ENCODE measurements at places on chromosomes 4 and X.

DNA sequence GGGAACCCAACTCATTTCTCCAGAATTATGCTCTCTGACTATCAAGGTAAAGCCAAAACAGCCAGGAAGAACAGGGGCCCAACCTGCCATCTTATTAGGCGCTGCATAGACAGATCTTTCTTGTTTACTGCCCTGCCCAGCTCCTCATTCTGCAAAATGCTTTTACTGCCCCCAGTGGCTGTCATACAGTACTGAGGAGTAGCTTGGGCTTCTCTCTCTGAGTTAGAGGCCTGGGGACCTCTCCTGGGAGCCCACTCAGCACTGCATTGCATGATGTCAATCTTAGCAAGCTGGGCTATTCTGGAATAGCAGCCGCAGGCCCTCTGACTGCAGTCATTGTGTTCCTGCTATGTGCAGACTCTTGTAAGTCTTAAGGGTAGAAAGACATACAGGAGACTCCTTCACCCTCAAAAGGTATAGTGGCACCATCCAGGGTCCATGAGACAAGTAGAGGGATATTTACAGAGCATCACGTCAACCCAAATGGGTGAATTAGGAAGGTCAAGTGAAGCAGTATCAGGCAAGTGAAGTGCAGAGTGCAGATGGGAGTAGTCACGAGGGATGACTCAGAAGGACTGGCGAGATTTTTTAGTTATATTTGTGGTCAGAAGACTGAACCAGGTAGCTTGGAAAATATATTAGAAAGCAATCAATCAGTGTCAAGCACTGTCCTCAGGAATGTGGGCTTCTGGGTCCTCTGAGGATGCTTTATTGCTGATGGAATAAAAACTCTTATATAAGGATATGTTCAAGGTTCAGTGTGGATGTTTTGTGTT lies 294.1 kb upstream of the SFRP2 start:
- DNase-seq = peak; percentile 77

DNA sequence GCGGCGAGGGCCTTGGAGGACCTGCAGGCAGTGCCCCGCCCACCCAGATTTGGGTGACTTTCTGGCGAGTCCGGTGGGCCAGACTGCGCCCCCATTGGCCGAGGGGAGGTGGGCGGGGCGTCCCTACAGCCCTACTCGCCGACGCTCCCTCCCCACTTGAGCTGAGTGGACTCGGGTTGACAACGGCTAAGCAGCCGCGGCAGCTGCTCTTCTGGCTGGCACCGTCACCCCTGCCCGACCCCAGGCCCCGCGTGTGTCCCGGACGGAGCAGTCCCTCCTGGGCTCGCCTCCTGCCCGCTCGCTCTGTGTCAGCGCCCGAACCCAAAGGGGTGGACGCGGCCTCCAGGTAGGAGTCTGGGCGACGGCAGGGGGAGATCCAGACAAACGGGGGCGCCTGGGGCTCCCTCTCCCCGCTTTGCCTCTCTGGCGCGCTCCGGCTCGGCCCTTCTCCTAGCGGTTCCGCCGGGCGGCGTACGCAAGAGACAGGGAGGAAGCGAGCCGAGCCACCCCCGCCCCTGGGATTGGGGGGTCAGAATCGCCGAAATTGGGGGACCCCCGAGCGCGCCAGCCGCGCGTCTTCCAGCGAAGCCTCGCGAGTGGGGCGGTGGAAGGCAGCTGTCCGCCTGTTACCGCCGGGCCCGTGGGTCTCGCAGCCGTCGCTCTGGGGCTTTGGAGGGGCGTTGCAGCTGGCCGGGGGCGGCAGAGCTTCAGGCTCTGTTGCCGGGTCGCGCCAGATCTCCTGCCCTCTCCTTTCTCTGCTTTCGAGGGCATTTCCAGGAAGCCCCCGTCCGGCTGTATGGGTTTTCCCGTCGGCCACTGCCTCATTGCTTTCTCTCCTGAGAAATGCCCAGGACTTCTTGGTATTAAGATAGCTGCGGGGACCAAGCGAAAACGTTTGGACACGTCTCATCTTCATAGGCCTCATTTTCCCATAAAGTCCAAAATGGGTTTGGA lies 46.3 kb downstream of the STARD8 start:
- DNase-seq = peak; percentile 4

- peak; percentile 17 for DNase-seq
Observed at GRCh38 chr4:153143527-153144348, 60.5 kb upstream of the TRIM2 start.

DNA sequence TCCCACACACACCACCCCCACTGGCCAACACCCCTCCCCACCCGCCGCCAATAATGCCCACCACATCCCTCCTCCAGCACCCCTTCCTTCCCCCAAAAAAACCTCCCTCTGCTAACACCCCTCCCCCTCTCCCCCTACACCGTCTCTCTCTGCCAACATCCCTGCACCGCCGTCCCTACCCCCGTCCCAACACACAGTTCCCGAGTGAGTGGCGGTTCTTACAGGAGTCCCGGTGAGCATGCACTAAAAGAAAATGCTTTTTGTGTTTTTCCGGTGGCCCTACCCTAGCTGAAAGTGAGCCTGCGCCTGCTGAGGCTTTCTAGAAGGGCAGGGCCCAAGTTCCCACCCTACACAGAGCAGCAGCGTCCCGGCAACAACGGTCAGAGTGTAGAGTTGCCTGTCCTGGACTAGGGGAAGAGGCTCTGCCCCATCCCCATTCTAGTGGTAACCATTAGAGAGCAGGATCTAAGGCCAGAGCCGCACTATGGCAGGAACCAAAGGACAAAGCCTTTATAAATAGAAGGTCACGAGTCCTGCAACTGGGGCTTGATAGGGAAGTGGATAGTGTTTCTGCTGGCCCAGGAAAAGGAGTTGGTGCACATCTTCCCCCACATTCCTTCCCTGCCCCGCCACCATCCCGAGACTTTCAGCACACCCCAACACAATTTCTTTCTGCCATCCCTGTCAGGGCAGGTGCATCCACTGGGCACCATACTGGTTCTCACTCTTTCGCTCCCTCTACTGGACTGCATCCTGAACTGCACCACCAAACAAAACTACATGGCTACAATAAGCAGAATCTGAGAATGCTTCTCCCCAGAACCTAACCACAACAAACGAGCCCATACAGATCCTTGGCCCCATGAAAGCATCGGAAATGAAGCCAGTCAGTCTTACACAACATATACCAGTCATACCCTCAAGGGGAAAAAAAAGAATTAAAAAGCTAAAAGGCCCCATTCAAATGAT lies 78.1 kb upstream of the PAGE3 start:
- peak; percentile 55 for DNase-seq

- DNase-seq = no peak
Observed at GRCh38 chr4:156290811-156291210, 337.1 kb upstream of the CTSO start.

GRCh38 chr4:7785017-7785416 lies 154.6 kb downstream of the AFAP1 start:
- DNase-seq = no peak

GRCh38 chr4:117793845-117794480 lies 240.3 kb upstream of the NDST3 start:
- peak; percentile 81 for DNase-seq

- DNase-seq = peak; percentile 87
Observed at GRCh38 chrX:2696698-2697215, 5.7 kb downstream of the CD99 start.

DNA sequence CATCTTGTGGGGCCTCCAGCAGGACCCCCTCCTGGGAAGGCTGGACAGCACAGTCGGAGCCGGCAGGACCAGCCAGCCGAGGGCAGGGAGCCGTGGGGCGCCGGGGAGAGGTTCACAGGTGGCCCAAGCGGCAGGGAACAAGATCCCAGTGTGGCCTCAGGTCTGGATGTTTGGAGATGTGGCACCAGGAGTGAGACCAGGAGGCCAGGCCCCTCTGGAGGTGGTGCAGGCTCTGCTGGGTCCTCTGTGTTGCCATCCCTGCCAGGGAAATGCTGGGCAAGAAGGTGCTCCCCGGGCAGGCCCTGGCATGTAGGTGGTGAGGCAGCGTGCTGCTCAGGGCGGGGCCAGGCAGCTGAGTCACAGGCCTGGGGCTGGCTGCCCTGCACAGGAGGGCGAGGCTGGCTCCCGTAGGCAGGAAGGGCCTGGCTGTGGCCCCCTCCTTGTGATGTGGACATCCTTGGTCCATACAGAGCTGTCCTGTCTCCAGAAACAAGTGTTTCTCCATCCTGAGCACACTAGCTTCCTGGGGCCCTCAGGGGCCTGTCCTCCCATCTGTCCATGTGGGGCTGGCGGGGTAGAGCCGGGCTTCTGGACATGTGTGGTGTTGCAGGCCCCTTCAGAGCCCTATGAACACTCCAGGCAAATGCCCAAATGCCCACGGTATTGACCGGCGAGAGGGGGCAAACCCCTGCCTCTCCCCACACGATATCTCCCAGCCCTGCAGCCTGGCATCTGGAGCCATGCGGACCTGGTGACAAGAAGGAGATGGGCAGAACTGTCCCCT lies 4.8 kb upstream of the HGFAC start:
- peak; percentile 93 for DNase-seq

- DNase-seq = no peak
Observed at GRCh38 chr4:94228493-94229216, 21.0 kb downstream of the SMARCAD1 start.

DNA sequence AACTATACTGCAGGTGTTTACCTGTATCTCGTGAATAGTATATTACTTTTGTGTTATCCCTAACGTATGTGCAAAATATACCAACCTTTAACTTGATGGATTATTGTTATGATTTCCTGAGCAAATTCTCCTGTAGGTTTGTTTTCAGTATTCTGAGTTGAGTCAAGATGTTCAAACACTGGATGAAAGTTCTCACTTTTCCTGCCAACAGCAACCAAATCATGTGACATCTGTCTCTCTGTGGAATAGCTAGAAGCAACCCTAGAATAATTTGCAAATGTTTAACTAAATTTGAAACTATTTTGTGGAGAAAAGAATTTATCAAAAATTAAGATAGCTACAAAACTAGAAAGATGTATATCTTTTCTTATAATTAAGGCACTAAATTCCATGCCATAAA lies 35.6 kb downstream of the BCLAF3 start:
- no peak for DNase-seq

- no peak for DNase-seq
Observed at GRCh38 chrX:123217077-123217476, 33.0 kb downstream of the GRIA3 start.

- DNase-seq = no peak
Observed at GRCh38 chrX:31366041-31366440, 294.2 kb upstream of the FTHL17 start.

DNA sequence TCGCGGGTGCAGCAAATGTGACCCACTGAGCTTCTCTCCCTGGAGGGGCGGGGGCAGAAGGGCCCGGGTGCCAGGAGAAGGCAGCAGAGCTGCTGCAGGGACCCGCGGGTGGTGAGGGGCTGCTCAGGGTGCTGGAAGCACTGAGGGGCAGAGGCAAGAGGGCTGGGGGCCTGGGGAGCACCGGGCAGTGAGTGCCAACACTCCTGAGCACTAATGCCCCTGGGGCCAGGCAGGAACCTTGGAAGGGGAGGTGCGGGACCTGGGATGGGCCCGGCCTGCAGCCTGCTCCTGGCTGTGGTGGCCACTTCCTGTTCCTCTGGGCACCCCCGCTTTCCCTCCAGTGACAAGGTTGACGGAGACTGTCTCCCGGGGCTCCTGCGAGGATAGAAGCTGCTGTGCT lies 66.5 kb upstream of the ADRA2C start:
- DNase-seq = no peak

DNA sequence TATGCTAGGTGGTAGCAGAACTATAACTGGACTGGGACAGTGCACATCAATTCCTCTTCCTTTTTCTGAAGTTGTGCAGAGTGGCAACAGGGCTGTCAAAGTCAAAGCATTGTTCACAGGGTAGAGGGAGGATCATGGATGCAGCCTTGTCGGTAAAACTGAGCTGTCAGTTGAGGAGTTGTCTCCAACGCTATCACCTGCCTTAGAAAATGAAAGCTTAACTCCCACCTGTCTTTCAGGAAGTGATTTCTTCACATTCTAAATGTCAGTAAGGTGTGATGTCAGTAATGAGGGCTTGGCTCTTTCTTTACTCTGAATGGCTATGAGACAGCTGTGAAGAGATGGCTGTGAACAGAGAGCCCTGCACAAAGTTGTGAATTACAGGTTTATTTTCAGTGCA lies 66.4 kb upstream of the BANK1 start:
- DNase-seq = no peak

GRCh38 chr4:85260064-85260463 lies 214.9 kb upstream of the ARHGAP24 start:
- no peak for DNase-seq

DNA sequence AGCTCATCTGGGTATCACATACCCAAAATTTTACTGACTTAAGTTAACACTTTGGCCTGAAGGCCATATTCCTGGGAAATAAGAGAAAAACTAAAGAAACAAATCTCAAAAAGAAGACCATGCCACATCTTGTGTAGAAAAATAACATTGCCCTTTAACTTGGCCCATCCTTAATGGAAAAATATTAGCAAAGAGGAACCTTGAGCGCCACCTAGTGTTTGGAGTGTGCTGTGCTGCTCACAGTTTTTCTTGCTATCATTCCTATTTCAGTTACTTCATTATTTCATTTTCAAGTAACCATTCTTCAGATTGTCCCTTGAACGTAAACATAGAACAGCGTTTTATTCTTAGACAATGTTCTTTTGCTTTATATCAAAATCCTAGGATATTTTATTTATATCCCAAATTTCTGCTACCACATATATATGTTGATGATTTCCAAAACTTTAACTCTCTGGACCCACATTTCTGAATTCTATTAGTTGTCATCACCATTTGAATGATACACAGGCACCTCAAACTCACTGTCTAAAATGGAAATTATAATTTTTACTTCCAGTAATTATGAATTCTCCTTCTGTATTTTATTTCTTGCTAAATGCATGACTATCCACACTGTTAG lies 999.0 kb upstream of the ADGRL3 start:
- DNase-seq = peak; percentile 22

GRCh38 chr4:15587649-15588048 lies 67.5 kb downstream of the FBXL5 start:
- no peak for DNase-seq

DNA sequence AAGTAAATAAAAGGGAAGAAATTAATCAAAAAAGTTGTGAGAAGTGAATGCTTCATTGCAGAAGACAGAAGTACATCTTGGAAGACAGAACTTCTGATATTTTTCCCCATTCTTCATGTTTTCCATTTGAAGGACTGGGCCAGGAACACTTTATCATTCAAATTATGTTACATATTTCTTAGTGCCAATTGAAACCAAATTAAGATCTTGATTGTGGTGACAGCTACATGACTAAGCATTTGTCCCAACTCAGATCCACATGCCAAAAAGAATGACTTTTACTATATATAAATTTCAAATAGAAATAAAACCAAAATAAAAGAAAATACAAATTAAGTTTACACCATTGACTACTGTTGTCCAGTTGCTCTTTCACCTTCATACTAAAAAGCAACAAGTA lies 14.0 kb upstream of the FGF5 start:
- no peak for DNase-seq

DNA sequence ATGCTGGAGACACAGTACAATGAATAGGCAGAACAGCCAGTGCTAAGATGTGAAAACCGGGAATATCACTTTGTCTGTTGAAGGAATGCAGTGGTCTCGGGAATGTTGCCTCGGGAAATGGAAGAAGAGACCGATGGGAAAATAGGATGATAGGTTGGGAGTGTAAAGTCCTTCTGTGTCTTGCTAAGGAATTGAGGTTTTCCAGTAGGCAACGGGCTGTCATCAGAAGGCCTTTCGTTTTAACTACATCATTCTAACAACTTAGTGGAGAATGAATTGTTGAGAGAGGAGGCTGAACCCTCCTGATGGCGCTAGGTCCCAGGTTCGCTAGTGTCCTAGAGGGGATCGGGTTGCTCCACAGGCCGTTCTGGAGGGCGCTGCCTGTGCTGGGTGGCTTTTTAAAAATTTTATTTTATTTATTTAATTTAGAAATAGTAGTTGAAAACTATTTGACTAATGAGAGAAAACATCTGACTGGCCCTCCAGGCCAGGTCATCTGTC lies 730 bp downstream of the VBP1 start:
- DNase-seq = no peak

- no peak for DNase-seq
Observed at GRCh38 chrX:129239371-129239770, 283.9 kb downstream of the SMARCA1 start.

All from mammary epithelial cell (primary cell).